ENCODE measurements at places on chromosomes 1 and 21.

DNA sequence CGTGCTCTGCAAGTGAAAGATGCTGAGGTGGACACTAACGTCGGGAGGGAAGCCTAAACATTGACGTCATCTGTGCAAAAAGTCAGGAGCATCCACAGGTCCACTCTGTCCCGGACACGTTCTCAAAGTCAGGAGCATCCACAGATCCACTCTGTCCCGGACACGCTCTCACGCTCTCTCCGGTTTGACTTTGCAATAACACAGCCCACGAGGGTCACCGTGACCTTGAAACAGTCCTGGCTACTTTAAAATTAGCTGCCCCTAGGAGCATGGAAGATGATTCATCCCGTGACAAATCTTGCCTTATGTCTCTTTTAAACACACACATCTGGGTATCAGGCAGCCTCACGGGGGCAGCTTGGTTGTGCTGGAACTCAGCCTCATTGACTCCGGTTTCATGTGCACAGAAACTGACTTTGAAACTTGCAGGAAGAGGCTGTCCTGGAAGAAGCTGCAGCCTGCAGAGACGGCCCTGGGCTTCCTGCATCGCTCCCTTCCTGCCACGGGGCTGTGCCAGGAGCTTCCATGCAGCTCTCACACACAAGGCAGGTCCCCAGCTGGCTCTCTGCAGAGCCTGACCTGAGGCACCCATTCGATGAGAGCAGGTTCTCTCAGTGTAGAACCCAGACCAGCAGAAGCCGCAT lies 18.1 kb upstream of the COL18A1 start:
- DNase-seq, result no peak

DNA sequence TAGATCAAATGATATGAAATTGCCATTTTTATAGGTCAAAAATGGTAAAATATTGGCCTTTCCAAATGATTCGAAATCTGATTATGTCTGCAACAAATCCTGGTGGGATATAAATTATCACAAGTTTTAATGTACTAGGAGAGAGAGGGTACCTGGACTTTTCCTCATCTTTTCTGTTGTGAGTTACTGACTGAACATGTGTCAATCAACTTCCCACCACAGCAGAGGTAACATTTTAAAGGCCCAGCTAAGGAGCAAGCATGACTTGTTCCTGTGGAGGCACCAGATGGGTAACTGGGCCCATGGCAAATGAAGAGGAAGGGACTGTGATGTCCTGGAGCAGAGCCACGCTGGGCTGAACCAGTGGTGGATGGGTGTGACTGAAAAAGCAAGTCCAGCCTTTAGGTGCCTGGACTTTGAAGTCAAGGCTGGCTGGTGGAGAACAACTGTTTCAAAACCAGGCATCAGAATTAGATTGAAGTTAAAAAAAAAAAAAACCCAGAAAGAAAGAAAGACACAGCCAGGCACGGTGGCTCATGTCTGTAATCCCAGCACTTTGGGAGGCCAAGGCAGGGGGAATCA lies 6.6 kb downstream of the MR1 start:
- DNase-seq, result no peak

DNA sequence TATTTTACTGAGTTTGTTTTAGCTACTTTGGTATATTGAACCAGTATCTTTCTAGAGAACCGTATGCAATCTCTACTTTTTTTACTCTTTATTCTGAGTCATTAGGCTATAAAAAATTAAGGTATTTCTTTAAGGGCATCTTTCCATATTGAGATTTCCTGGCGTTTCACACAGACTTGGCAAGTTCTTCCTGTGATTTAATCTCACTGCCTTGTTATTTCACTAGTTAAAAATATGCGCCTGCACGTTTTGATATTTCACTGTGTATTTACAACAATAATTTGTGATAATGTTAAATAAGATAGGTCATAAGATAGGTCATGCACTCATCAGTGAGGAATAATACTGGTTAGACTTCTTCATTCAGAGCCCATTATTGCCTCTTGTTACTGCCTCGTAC lies 16.2 kb upstream of the CR1L start:
- no peak for DNase-seq

GRCh38 chr1:116777831-116778830 lies 23.9 kb downstream of the CD2 start:
- DNase-seq, result no peak

DNA sequence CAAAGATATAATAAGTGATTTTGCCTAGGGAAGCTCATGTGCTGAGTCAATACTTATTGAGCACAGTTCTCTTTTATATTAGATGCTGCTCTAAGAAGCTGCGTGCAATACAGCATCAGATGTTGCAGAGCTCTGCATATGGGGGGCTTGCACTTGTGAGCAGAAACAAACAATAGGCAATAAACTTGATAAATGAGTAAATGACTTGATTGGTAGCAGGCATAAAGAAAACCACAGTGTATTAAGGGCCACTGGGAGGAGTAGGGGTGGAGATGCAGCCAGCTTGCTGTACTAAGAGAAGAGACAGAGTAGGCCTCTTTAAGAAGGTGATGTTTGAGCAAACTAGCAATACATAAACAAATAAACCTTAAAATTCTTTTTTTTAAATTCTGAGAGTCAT lies 598.5 kb upstream of the ADAMTS5 start:
- no peak for DNase-seq

DNA sequence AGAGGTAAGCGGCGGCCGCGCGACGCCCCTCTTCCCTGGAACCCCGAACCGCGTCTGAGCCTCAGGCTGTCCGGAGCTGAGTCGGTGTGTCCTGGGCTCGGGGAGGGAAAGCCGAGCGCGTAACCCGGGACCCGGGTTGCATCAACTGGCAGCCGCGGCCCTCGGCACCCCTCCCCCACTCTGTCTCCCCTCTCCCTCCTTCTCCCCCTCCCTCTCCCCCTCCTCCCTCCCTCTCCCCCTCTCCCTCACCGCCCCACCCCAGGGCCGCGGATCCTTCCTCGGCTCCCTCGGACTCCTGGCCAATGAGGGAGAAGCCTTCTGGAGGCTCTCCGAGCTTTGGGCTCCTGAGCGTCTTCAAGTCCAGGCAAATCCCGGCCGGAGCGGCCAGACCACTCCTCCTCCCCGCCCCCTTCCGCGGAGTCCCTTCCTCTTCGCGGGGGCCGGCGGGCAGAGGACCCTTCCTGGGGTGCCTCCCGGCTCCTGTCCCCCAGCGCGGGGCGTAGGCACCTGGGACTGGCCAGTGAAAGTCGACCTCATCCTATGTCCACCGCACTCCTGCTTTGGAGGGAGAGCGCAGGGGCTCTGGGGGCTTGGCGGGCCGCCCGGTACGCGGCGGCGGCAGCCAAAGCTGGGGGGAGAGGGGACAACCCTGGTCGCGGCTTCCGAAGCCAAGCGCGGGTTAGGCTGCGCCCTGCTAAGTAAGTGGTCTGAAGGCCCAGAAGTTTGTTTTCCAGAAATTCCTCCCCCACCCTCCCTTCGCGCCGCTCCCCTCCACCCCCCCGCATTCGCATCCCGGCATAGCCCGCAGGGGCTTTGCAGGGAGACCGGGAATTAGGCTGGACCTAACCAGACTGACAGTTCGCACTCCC lies 850 bp downstream of the SESN2 start:
- DNase-seq, result no peak

Measured in stimulated activated CD8-positive, alpha-beta memory T cell treated with anti-CD3 and anti-CD28 coated beads, Interleukin-4, amount 100 ng/mL, for 1 hour (primary cell).